ENCODE measurements at places on chromosomes 3 and 15. TPM values are rescaled to one million over a fixed set of nuclear protein-coding genes. Genes with fewer than 3 reads are reported as not detected.

The PRSS50 gene
- total RNA-seq = not detected

The ASB14 gene
- total RNA-seq = not detected

The SLC12A1 gene
- total RNA-seq = not detected

The CD200 gene
- 4.7 TPM for total RNA-seq

The PLAAT1 gene
- 0.09 TPM for total RNA-seq

The CCR5 gene
- 0.09 TPM for total RNA-seq

The ARGFX gene
- total RNA-seq = not detected

The PCSK6 gene
- total RNA-seq = 34.4 TPM

The PP2D1 gene
- total RNA-seq = not detected

The MST1R gene
- total RNA-seq = 0.52 TPM

The IL5RA gene
- total RNA-seq = not detected

The TMIE gene
- total RNA-seq = 0.09 TPM

All from dermis lymphatic vessel endothelial cell (primary cell).